Dermis microvascular lymphatic vessel endothelial cell (primary cell): ENCODE measurements at places on chromosomes 5 and 9. TPM values are rescaled to one million over a fixed set of nuclear protein-coding genes. Genes with fewer than 3 reads are reported as not detected.
A peak's percentile ranks its signal among the peaks of the same experiment; 100 is the strongest.

- no peak for DNase-seq
Observed at GRCh38 chr9:130693101-130693425, 517 bp upstream of the EXOSC2 start.

DNA sequence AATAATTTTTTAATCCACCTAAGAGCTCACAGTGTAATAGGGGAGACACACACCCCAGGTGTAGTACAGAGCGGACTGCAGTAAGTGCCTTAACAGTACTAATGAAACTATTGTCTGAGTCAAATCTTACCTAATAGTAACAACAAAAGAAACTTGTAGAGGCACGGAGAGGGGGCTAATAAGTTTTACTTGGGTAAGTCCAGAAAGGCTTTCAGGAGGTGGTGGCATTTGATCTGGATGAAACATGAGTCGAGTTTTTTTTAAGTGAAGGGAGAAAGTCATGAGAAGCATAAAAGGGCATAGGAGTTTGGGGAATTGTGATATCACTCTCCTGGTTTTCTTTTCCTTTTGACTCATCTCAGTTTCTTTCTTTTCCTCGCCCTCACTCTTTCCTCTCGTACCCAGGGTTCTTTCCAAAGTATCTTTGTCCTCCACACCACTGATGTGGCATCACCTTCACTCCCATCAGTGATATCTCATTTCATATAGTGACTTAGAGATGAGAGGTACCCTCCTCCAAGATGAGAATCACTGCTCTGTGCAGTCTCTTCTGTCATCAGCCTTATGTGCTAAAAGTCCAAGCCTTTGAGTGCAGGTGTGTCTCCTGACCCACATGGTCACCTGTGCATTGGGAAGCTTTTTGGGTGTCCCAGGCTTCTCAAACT lies 2.0 kb downstream of the CTNNA1 start:
- DNase-seq, result no peak

DNA sequence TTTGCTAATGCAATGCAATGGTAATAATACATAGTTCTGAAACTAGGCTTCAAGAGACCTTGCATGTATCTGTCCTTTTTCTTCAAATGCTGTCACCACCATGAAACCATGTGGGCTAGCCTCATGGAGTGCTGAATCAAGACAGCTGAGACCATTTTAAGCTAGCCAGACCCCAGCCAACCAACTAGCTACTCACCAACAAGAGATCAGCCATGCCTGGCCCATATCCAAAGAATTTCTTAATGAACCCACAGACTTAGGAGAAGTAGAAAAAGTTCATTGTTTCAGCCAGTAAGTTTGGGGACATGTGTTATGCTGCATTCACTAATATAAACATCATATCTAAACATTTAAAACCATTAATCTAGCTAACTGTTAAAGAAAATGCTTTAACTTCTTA lies 139.8 kb upstream of the EDIL3 start:
- no peak for DNase-seq

DNA sequence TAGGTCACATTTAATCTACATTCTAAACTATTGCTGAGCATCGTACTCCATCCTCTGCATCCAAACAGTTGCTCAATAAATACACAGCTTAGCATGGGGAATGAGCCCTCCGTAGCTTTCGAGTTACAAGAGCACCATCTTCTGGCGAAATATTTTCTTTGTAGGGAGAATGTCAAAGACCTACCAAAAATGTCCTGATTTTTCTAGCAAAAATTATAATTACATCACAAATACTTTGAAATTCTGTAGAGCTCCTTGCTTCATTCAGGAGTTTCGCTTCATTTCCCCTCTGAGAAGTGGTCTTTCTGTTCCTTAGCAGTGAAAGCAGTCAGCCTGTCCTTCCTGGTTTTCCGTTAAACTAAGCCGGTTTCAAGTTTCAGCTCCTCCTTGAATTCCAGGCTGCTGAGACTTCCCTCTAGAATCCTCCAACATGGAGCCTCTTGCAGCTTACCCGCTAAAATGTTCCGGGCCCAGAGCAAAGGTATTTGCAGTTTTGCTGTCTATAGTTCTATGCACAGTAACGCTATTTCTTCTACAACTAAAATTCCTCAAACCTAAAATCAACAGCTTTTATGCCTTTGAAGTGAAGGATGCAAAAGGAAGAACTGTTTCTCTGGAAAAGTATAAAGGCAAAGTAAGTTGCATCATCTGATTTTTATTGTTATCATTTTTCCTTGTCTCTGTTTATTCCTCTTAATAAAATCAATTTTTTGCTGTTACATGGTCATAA lies at the start of gene GPX8:
TSS of gene GPX8 (plus strand) at position 409 of the 730 bp plus-strand sequence. CDS start at position 431, 22 bp downstream.
- DNase-seq, result peak; percentile 63

- no peak for DNase-seq
Observed at GRCh38 chr5:96962540-96962991, 26.7 kb downstream of the LNPEP start.

DNA sequence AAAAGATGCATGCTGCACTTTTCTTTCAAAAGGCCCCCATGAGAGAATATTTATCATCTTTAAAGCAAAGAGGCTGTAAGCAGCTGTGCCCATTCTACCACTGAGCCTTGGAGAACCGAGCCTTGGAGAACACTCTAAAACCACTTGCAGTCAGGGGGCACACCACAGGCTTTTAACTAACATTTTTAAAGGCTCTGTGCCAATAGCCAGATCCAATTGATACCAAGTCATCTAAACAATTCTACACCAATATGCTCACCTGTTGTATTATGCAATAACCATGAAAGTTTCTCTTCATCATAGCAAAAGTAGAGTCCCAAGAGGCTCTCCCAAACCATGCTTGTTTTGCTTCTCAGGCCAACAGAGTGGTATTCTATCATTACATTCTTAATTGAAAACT lies 1090.5 kb upstream of the SEMA6A start:
- no peak for DNase-seq

DNA sequence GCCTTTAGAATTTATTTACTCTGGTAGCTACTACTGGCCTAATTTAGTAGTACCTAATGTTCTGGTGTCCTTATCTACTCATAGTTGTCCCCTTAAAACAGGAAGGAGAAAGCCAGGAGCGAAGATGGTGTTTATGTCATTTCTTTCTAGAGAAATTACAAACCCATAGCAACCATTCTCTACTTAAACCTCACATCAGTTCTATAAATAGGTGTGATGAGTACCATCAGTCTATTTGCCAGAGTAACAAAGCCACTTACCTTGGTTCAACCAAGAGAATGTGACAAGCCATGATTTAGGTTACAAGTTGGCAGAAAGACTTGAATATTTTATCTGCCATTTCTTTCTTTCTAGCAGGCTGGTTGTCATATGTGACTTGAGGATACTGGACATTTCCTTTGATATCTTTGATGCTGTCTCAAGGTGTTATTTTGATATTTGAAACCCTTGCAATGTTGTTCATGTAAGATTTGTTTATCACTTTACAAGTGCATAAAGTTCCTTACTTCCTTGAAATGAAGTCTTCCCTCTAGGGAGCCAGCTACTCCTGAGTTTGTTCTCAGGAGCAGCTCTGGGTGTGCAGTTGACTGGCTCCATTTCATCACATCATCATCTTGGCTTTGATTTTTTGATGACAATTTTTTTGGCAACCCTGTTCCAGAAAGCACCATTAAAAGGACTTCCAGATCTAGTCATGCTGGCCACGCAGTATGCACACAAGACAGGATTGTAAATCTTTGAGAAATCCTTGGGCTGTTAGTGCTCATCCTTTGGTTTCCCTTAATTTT lies 286.8 kb downstream of the ARHGAP26 start:
- no peak for DNase-seq

Gene HTR4
- total RNA-seq, result not detected in 2 replicates

Gene F2RL1
- 61.2 and 98.1 TPM in 2 replicates for total RNA-seq

Gene SURF4
- total RNA-seq, result 270 and 365 TPM in 2 replicates
